ENCODE measurements at places on chromosomes 4 and X.
A peak's percentile ranks its signal among the peaks of the same experiment; 100 is the strongest.

DNA sequence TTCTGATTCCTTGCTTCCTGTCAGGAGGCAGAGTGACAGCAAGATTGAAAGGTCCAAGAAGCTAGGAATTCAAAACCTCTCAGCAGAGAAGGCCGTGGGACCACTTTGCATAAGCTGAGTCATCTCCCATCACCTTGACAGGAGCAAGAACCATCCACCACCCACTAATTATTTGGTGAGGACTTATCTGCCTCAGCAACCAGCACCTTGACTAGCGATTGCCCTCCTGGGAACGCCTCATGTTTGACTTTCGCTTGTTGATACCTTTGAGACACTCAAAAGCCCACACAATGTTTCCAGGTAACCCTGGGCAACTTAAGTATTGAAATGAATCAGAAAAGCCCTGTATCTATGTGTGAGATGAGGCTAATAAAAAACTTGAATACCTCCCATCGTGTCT, 233.5 kb upstream of the GYPA start:
- no peak for DNase-seq

DNA sequence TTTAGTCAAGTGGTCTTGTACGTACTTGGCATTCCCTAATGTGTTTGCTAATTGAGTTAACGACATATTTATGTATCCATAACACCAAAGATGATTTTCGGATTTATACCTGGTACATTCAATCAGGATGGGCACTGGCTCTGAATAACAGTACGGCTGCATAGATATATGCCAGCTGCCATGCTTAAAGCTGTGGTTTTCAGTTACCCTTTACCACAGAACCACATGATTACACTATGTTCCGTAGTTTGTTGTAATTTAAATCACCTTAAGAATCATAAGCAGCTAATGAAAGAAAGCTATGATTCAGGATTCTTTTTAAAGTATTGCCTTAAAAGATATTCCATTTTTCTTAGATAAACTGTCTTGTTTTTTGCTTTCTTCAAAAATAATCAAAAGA, 53.6 kb downstream of the FIP1L1 start:
- DNase-seq: no peak

GRCh38 chrX:120517936-120518335, 42.8 kb downstream of the CUL4B start:
- no peak for DNase-seq

DNA sequence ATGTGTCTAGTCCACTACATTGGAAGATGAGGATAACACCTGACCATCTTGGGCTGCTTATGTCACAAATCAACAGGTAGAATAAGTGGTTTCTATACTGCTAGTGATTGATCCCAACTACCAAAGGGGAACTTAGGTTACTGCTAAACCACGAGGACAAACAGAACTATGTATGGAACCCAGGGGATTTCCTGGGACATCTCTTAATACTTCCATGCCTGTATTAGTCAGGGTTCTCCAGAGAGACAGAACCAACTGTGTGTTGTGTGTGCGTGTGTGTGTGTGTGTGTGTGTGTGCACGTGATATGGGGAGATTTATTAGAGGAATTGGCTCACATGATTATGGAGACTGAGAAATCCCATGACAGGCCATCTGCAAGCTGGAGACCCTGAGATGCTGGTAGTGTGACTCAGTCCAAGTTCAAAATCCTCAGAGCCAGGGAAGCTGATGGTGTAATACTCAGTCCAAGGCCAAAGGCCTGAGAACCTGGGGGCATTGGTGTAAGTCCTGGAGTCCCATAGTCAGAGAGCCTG, 16.2 kb upstream of the AFF1 start:
- no peak for DNase-seq

- DNase-seq: no peak
Measured at GRCh38 chrX:19563327-19563726, 48.0 kb upstream of the MAP3K15 start.

DNA sequence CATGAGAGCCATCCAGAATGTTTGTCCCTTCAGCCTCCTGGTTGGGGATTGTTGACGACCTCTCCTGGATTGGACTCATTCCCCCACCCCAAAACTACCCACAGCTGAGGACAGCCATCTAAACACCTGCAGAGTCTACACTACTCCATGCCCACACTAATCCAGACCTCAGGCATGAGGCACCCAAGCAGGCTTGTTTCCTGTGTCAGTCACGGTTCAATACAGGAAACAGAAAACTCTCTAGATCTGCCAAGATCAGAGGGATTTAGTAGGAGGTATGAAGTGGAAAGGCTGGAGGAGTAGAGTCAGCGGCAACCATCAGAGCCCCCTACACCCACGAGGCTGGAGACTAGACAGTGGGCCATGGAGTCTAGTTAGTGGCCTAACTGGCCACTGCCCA, 37.7 kb downstream of the HAND2 start:
- no peak for DNase-seq

DNA sequence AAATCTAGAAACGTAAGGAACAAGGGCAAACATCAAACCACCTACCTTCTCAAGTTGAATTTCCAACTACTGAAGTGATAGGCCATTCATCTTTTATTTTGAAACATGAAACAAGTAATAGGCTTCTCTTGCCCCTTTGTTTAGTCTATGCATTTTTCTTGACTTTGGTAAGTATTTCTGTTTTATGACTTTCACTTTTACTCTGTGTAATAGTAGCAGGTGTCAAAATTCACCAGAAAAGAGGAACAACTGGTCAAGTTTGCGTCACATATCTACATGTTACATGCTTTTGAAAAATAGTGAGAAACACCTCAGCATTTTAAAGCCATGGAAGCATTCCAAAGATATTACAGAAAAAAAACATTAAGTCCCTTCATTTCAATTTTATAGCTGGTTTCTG, 157.1 kb upstream of the FTHL17 start:
- no peak for DNase-seq

DNA sequence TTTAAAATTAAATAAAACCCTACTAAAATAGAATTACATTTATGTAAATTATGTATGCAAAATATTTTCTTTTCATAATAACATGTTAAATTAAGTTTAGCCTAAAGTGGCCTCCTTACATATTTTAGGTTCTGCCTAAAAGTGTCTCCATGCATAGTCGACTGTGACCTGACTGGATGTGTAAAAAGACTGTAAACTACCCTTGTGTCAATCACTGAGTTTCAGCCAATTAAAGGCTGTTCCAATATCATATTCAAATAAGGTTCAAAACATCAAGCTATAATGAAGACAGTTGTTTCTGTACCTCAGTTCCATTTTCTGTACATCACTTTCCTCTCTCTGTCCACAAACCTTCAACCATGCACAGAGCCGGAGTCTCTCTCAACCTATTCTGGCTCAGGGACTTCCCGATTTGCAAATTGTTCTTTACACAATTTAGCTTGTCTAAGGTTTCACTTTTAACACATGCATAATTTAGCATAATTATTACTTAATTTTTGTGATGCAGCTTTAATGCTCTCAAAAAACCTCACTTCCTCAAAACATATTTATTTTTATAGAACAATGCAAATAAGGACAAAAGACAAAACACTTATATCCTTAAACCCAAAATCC, 60.1 kb downstream of the SH3RF1 start:
- DNase-seq: no peak

DNA sequence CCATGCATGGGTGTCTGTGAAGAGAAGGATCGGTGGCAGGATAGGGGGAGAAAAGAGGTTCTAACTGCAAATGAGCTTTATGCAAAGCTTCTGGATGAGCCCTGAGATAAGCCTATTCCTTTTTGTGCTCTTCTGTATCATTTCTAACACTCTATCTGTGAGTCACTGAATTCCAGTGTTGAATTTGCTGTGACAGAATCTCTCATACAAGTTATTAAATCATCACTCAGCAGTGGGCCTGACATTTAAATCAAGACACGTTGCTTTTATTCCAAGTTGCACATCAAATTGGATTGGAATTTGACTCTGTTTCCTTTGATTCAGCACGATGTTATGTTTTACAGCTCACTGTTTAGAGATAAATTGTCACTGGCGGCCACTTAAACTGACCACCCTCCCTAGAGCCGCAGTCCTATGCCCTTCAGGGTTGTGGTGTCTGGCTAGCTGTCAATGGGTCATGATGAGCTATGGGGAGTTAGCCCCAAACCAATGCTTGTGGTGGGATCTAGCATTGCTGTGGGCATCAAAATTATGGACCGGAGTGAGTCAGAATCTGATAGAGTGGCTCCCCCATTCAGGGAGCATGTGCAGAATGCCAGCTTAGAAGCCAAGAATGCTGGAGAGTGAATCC, 42.7 kb downstream of the LHFPL1 start:
- no peak for DNase-seq

DNA sequence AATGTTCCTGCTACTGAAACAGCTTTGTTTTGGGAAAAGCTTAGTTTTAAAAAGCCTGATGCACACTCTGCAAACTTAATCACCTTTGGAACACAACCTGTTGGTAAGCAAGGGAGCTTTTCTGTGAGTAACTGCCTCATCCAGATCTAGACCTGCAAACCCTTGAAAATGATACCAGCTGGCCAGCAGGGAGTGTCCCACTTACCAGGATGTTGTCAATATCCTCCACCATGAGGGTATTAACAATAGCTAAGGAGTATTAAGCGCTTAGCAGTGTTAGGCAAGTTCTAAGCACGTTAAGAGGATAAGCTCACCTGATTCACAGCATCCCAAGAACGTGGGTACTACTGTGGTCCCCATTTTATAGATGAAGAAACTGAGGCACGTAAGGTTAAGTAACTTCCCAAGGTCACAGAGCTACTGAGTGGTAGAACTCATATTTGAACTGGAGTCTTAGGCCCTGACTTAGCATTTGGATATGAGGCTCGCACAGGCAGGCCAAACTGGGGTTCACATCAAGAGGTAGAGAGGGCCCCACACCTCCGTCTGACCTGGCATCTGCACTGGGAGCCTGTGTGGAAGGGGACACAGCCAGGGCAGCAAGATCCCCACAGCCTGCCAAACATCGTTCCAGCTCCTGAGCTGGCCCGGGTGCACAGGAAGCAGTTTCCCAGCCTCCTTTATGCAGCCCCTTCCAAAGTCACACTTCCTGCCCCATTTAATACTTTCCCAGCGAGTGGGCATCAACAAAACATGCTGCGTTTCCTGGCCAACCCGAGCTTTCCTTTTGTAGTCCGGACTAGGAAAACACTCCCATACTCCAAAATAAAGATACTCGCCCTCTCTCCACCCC, 32.7 kb downstream of the IRF2 start:
- DNase-seq: peak; percentile 85

GRCh38 chr4:101989551-101989950, 199.0 kb downstream of the BANK1 start:
- no peak for DNase-seq

Data from NCI-H82 (cell line).